ENCODE measurements at places on chromosomes 11 and 22.

DNA sequence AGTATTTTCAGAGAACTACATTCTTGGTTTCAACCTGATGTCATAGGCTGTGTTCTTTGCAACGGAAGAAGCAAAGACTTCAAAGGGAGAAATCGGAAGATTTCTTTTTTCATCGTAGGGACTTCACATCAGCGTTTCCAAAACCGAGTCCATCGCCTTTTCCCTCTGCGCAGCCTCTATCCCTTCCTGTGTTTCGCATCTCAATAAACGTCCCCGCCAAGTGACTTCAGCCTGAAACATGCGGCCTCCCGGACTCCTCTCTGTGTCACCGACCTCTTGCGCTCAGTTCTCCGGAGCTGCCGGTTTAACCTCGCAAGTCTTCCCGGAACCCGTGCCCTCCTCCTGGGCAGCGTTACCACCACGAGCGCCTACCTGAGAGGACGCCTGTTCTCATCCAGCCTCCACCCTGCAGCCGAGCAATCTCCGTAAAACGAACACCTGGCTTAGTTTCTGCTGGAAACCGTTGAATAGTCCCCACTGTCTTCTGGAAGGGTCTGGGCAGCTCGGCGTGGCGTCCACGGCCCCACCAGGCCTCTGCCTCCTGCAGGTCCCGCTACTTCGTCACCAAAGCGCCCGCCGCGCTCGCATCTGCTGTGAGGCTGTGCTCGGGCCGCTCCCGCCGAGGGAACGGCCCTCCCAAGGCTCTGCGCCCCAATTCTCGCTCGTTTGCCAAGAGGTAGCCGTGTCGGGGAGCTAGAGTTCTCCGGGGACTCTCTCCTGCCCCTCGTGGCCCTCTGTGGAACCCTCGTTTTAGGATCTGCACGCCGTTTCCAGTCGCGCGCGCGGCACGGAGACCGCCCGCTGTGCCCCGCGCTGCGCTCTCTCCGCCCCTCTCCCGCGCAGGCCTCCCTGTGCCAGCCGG, at the start of gene GLB1L3:
GLB1L3 (plus strand) TSS at position 846 of the 862 bp plus-strand sequence. CDS start 362 bp downstream, outside the sequence.
- DNase-seq: peak; percentile 87

- no peak for DNase-seq
Observed at GRCh38 chr11:76666408-76666807, 4.1 kb downstream of the LRRC32 start.

DNA sequence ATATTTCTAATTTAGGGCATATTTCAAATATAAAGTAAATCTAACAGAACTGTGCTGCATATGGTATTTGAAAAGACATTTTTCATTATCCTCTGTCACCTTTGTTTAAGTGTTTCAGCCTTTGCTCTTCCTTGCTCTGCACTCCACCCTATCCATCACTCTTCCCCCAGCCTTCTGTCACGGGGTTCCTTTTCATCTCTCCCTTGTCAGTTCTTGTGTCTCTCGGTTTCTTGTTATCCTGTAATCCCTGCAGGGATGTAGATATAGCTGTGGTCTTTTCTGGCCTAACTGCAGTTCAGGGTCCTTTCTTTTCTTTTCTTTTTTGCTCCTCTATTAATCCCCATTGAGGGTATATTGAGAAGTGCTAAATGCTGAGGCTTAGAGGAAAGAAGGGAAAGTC, 261.9 kb downstream of the DCDC1 start:
- no peak for DNase-seq

DNA sequence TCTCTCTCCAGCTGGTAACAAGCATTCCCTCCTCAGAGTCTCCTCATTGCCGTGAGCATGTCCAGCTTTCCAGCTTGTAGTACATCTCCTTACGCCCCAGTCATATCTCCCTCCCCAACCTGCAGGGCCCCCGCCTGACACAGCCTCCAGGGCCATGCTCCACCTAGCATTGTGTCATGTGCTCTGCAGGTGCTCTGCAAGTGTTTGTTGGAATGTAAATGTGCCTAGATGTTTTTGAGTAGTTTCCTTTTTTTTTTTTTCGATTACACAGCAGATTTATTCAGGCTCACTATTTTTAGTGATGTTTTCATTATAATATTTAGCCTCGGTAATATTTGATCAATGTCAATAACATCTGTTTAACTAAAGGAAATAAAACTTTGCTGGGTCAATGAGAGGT, 82.5 kb downstream of the NCAM1 start:
- DNase-seq: no peak

- peak; percentile 52 for DNase-seq
Observed at GRCh38 chr11:34044664-34045485, 6.7 kb upstream of the CAPRIN1 start.

DNA sequence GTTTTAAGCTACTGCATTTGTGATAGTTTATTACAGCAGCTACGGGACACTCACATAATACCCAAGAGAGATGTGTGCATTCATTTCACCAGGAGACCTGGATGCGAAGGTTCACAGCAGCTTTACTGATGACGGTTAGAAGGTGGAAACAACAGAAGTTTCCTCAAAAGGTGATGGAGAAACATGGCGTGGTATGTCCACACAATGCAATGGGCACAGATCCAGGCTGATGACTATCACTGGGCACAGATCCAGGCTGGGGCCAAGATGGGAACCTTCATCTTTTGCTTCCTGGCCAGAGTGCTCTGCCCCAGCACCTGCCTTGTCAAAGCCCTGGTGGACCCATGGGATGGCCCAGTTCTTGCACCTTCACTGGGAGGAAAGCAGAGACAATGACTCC, 30.6 kb upstream of the RFPL3 start:
- DNase-seq: no peak

DNA sequence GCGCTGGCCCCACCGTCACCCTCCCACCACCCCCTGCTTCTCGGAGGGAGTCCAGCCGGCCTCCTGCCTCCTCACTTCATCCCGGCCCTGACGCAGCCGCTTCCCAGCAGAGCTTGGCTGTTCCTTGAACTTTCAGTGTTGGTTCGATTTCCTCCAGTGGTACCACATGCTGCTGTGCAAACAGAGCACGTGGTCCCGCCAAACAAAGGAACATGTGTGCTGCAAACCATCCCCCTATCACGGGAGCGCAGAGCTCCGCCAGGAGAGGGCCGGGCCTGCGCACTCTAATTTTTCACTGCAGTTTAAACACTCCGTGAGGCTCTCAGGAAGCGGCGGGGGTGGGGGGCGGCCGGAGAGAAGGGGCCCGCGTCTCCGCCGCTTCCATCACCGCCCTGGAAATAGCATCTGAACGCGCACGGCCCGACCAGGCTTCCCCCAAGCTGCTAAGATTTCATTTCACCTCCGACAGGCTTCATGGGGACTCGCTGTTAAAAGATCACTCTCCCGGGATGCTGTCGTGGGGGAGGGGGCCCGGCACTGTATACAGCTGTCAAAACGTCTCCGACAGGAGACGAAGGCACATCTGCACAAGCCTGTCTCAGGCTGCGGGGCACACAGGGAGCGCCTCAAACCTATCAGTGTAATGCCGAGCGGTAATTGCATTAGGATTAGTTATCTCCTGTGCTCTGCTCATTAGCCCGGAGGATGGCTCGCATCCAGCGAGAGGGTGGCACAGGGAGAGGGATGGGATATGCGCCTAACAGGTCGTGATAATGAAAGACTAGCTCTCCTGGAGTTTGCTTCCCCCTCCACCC, 269.9 kb upstream of the SORL1-AS1 start:
- DNase-seq: peak; percentile 15

DNA sequence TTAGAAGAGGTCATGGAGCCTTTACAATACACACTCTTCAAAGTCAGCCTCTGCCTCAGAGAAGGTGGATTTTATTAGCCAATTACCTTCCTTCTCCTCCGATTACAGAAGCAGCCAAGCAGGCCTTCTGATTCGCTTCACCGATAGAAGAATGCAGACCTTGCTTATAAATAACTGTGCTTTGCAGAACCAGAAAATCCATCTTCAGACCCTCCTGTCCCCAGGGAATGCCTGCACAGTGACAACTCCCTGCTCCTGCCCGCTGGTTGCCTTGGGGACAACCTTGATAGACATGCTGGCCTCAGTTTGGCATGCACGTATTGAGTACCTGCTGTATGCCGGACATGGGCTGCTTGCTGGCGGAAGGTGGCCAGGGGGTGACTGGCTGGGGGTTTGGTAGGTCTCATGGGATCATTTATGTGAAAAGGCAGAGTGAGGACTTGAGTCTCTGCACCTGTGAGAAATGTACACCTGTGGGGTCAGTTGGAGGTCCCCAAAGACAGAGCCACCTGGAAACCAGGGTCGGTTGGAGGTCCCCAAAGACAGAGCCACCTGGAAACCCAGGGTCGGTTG, 1238.7 kb downstream of the BRD1 start:
- no peak for DNase-seq

DNA sequence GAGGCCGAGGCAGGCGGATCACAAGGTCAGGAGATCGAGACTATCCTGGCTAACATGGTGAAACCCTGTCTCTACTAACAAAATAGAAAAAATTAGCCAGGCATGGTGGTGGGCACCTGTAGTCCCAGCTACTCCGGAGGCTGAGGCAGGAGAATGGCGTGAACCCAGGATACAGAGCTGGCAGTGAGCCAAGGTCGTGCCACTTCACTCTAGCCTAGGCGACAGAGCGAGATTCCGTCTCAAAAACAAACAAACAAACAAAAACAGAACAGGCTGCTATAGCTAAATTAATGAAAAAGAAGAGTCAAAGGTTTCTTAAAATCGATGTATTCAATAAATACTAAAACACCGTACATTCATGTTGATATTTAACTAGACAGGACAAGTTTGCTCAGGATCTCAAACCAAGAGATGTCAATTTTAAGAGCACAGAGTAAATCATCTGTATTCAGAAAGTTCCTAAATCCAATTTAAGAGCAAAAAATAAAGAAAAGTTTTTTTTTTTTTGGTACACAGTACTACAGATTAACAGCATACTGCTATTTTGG, 59.9 kb downstream of the NUP98 start:
- DNase-seq: no peak

DNA sequence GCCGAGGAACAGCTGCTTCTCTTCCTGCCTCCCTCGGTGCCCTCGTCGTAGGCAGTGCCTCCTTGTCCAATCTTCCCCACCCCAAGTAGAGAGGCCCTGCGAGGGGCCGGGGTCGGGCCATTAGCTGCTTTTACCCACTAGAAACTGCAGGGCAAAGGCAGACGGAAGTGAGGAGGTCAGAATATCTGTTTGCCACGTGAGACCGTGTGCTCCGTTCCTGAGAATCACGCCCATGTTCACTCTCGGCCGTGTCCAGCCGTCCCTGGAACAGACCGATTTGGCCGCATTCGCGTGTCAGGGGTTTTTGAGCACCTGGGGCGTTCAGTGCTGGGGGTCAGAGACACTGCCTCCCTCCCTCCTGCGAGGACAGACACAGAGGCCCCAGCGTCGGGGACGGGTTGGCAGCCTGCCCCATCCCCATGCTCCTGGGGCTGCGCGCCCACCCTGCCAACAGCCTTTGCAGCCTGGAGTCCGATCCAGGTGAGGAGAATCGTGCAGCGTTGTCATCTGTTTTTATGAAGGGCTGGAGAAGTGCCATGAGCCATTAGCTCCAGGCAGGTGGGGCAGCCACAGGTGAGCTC, 982.2 kb downstream of the BRD1 start:
- DNase-seq: no peak

DNA sequence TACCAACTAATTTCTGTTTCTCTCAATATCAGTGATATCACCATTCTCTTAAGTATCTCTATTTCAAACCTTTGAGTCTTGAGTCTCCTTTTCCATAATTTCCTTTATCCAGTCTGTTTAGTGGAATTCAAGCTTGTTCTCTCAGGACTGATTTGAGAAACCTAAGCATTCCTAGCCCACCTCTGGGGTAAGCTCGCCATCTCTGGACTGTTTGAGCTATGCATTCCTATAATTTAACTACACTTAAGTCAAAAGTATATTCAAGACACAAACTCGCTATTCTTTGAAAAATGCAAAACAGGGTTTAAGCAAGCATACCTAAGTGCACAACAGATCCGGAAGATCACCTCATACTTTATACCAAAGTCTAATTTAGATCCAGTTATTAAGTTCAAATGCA, 2.1 kb upstream of the DLAT start:
- DNase-seq: no peak

DNA sequence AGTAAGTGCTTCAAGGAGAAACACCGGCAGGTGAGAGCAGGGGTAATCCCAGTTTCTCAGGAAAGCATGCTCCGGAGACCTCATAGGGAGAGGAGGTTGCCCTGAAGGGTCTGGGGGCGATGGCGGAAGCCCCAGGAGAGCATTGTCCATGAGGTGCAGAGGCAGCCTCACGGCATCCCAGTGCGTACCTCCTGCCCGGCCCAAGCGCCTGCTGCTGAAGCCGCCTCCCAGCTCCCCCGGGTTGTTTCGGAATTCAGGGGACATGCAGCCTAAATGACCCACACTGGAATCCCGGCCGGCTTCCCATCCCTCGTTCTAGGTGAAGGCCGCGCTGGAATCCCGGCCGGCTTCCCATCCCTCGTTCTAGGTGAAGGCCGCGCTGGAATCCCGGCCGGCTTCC, 2.7 kb downstream of the ZBED4 start:
- no peak for DNase-seq

DNA sequence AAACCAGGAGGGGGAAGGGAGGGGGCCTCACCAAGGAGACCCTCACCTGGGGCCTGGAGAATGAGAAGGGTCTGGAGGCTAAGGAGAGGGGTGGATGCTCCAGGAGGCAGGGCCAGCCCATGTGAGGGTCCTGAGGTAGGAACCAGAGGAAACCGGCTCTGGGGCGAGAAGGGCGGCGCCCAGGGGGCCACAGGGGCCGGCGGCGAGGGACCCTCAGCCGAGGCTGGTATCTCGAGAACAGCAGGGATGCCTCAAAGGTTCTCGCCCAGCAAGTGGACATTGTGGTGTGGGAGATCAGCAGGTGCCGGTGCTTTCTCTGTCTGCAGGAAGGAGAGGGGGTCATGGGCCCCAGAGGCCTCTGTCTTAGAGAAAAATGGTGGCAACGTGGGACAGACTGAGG, 47.9 kb downstream of the CDKN1C start:
- DNase-seq: no peak

DNA sequence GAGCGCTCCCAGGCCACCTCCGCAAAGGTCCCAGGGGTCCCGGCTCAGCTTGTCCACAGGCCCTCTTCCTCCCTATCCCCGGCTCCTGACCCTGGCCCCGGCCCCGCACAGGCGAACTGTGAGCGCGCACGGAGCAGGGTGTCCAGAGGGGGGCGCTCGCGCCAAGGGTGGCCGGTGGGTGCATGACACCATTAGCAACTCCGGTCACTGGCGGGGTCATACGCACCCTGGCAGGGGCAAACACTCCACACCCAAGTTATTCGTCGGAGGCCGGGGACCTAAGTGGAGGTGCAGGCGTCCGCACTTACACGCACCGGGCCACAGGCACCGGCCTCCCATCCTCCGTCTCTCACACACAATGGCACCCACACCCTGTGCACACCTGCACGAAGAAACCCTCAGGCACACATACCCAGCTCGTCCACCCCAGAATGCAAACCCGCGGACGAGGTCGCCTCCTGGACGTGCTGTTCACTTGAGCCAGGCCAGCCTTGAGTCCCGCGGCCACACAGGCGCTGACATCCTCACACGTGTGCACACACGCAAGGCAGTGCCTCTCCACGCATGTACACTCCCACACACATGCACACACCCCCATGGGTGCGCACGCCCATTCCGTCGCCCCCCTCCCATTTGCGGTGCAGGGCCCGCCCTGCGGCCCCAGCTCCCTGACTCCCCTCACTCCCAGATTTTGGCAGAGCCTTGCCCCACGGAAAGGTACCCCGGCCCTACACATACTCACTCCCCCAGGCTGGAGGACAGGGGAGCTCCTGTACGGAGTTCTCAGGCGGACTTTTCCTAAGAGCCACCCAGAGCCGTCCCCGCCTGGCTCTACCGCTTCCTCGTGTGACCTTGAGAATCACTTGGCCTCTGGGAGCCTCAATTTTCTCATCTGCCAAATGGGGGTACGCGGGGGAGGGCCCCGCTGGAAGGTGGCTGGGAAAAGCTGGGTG, at the start of gene RASGRP2:
RASGRP2 (minus strand) TSS at position 552 of the 953 bp plus-strand sequence. CDS start 1,276 bp downstream, outside the sequence.
- DNase-seq: peak; percentile 81

GRCh38 chr11:134266841-134267251, 9.3 kb upstream of the GLB1L3 start:
- no peak for DNase-seq
